ENCODE measurements at places on chromosomes 7 and 10. TPM values are rescaled to one million over a fixed set of nuclear protein-coding genes. Genes with fewer than 3 reads are reported as not detected.

THSD7A gene
- 0.09 TPM for total RNA-seq

TMUB1 gene
- total RNA-seq, result 44.2 TPM

CREB5 gene
- total RNA-seq, result 2.2 TPM

ANKRD22 gene
- total RNA-seq, result not detected

KIN gene
- total RNA-seq, result 6.9 TPM

MMP21 gene
- not detected for total RNA-seq

COL28A1 gene
- total RNA-seq, result under 0.01 TPM

KDM7A gene
- 3.3 TPM for total RNA-seq

Data from pericardium fibroblast (primary cell).